ENCODE measurements at places on chromosomes 4 and X.

GRCh38 chr4:150244600-150244999 lies 166.4 kb downstream of the DCLK2 start:
- no peak for DNase-seq

- DNase-seq = no peak
Measured at GRCh38 chr4:182188622-182189021, 54.6 kb upstream of the TENM3 start.

DNA sequence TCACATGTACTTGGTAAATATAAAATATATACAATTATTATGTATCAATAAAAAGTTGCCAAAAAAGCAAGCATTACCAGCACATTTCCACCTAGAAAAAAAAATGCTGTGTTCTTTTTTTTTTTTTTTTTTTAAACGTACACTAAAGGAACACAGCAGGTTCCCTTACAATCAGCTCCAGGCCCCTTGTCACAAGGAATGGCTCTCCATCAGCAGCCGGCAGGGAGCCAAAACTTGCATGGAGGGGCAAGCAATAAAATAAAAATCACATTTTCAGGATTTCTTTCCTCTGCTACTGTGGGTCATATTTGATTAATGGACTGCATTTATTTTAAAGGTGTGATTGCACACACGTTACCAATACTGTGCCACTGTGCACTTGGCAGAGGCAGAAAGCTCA lies 460.3 kb downstream of the GPAT3 start:
- DNase-seq = no peak

- no peak for DNase-seq
Measured at GRCh38 chr4:62717154-62717553, 1517.0 kb downstream of the ADGRL3 start.

- DNase-seq = no peak
Measured at GRCh38 chr4:64911846-64912245, 502.6 kb upstream of the TECRL start.

- DNase-seq = no peak
Measured at GRCh38 chr4:116486401-116486800, 599.0 kb downstream of the TRAM1L1 start.

- no peak for DNase-seq
Measured at GRCh38 chrX:17442898-17443297, 67.9 kb downstream of the NHS start.

- no peak for DNase-seq
Measured at GRCh38 chr4:44493924-44494323, 45.3 kb upstream of the KCTD8 start.

DNA sequence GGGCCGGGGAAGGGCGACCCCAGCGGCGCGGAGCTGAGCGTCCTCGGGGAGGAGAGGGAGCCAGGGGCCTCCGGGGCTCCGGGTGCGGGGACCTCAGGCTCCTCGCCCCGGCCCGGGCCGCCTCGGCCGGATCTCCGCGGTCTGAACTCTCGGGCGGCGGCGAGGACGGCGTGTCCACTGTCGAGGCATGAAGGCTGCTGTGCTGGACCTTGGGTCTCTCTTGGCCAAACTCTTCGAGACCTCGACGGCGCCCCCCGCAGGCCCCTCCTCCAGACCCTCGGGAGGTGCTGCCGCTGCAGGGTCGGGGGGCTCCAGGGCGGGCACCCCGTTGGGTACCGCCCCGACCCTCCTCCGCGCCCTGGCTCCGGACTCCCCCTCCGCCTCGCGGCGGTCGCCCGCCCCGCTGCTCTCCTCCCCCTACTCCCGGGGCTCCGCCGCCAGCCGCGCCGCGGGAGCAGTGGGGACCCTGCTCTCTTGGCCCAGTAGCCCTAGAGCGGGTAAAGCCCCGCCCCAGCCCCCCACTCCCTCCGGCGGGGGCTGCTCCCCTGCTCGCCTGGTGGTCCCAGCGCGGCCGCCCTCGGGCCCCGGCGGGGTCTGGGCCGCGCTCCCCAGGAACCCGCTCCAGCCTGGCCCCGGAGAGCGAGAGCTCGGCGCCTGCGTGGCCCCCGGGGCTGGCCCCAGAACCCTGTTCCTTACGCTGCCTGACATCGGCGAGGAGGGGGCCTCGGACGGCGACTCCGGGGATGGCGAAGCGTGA lies 564 bp downstream of the FAM149A start:
- DNase-seq = no peak

- no peak for DNase-seq
Measured at GRCh38 chrX:109926118-109926517, 76.8 kb upstream of the TMEM164 start.

GRCh38 chr4:70741867-70742658 lies 20.3 kb downstream of the RUFY3 start:
- DNase-seq = no peak

- no peak for DNase-seq
Measured at GRCh38 chr4:7044137-7044930, 1.2 kb downstream of the TADA2B start.

- DNase-seq = no peak
Measured at GRCh38 chrX:115650449-115650848, 89.5 kb downstream of the PLS3 start.

GRCh38 chr4:148632476-148632875 lies 190.3 kb upstream of the NR3C2 start:
- no peak for DNase-seq

DNA sequence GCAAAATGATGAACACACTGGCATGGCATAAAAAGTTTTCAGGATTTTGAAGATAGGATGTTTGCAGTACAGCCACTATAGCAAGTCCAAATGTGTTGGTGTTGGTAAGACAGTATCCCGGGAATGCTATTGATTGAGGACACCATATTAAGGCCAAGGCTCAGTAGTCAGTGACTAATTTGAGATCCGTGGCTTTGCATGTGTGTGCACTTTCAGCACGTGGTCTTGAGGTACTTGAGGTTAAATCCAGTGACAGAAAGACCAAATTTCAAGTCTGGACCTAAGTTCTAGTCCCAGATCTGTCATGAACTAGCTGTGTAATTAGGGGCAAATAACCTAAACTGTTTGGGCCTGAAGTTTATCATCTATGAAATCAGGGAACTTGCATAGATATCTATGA lies 76.5 kb upstream of the ETNPPL start:
- DNase-seq = no peak

- DNase-seq = no peak
Measured at GRCh38 chr4:40843696-40844095, 93.9 kb downstream of the NSUN7 start.

DNA sequence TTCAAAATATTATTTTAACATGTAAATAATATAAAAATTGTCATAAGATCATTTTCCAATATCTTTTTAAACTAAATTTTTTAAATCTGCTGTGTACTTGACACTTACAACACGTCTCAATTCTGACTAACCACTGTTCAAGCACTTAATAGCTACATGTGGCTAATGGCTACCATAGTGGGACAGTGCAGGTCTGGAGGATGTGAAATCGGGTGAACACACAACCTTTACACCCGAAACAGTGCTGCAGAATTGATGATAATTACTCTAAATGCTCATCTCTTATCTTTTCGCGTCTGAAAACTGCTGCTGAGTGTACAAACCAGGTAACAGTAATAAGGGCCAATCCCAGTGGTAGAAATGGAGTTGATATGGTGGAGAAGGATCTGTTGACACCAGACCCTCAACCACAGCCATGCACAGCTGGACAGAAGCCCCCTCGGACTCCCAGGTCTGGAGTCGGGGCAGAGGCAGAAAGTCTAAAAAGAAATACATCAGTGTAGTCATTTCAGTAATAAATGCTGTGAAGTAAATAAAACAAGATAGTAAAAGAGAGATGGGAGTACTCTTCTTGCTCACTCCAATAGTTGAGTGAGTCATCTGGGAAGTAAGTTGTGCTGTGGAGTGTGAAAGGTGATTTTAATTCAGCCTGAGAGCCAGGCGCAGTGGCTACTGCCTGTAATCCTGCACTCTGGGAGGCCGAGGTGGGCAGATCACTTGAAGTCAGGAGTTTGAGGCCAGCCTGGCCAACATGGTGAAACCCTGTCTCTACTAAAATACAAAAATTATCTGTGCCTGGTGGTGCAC lies 150.0 kb downstream of the CBR4 start:
- no peak for DNase-seq

DNA sequence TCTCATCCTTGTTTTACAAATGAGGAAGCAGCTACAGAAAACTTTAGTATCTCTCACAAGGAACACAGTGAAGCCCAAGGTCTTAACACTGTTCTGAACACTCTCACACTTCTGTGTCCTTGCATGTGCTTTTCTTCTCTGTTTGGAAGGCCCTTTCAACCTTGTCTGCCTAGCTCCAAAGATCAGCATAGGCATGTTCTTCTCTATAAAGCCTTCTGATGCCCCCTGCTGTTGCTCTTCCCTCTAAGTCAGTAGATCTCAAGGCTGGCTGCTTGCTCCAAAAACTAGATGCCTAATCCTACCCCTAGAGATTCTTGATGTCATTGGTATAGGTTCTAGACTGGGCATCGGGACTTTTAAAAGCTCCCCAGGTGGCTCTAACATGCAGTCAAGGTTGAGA lies 5.9 kb downstream of the APOO start:
- no peak for DNase-seq

GRCh38 chr4:1112174-1112820 lies 1.1 kb downstream of the RNF212 start:
- DNase-seq = no peak

DNA sequence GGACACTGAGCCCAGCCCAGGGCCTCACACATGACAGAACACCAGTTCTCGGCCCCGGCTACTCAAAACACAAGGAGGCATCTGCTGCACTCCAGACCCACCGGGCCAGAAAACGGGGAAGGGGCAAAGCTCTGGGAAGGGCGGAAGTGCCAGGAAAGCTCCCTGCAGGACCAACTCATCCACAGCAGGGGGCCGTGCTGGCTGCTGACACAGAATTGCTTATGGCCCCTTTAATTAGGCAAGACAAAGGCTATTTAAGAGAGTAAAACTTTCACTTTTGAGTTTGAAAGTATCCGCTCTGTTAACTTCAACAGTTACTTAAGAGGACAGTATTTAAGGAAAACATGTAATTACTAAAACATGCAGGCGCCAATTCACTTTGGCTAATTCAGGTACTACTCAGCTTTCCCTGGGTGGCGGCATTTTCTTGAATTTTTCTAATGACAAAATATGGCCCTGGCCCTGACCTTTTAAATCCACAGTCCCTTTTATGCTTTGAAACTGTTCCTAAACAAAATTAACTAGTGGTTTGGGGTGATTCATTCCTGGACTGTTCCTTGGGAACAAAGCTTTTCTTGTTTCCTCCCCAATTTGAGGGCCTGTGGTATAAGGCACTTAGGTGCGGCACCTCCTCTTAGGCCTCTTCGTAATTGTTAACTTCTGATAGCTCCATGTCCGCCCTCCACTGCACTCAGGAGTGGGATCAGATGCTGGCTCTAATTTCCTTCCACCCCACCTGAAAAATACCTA lies 40.4 kb downstream of the NSG1 start:
- no peak for DNase-seq

DNA sequence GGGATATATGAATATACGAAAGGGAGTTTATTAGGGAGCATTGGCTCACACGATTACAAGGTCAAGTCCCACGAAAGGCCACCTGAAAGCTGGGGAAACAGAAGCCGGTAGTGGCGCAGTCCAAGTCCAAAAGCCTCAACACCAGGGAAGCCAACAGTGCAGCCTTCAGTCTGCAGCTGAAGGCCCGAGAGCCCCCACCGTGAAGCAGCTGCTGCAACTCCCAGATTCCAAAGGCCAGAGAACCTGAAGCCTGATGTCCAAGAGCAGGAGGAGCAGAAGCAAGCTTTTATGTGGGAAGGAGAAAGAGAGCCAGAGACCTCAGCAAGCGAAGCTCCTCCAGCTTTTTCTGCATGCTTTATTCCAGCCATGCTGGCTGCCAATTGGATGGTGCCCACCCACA lies 275.8 kb downstream of the PTTG2 start:
- no peak for DNase-seq

- no peak for DNase-seq
Measured at GRCh38 chr4:139767585-139767984, 102.0 kb downstream of the MGST2 start.

GRCh38 chrX:84634201-84634782 lies 132.0 kb upstream of the HDX start:
- DNase-seq = no peak

DNA sequence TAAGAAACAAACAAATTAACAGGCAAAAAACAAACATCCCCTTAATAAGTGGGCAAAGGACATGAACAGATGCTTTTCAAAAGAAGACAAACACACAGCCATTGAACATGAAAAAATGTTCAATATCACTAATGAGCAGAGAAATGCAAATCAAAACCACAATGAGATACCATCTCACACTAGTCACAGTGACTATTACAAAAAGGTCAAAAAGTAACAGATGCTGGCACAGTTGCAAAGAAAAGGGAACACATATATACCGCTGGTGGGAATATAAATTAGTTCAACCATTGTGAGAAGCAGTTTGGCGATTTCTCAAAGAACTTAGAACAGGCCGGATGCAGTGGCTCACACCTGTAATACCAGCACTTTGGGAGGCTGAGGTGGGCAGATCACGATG lies 146.1 kb upstream of the NEIL3 start:
- DNase-seq = no peak
